ENCODE measurements at places on chromosomes 5 and 9. TPM values are rescaled to one million over a fixed set of nuclear protein-coding genes. Genes with fewer than 3 reads are reported as not detected.

The SOHLH1 gene
- total RNA-seq: not detected

- H3K36me3 ChIP-seq: no peaks in the 10 kb centered on the region
- H3K27me3 ChIP-seq: no peaks in the 10 kb centered on the region
- no peak overlapping the region for H3K27ac ChIP-seq
- no peak for DNase-seq
Observed at GRCh38 chr5:112691339-112691680, 46.4 kb upstream of the APC start.

DNA sequence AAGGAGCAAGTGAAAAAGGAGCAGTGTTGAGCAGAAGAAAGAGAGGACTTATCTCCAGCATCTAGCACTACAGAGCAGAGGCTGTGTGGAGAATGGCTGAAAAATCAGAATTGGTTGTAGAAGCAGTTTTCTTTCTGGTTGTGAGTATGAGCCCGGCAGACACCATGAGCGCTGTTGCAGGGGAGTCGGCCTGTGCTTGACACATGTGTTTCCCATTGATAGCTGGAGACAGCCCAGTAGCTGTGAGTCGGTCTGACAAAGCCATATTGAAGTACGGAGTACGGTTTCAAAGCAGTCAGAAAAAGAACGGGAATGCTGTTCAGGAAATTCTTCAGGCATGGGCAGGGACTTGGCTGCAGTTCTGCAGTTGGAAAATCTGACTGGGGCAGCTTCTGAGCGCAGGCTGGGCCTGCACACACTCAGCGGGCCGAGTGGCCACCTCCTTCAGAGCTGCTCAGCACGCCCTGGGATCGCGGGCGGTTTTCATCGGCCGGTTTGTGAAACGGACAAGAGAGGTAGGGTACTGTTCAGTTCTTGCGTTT lies at the start of gene SGCD:
TSS of gene SGCD (plus strand) at position 447 of the 542 bp plus-strand sequence.
- H3K27me3 ChIP-seq: no peaks in the 10 kb centered on the region
- H3K4me3 ChIP-seq: no peak within 1 kb of the TSS
- H3K27ac ChIP-seq: no peak within 1 kb of the TSS
- no peak for DNase-seq
- H3K4me1 ChIP-seq: peaks cover 9% of the 10 kb centered on the region
- H3K36me3 ChIP-seq: no peaks in the 10 kb centered on the region

DNA sequence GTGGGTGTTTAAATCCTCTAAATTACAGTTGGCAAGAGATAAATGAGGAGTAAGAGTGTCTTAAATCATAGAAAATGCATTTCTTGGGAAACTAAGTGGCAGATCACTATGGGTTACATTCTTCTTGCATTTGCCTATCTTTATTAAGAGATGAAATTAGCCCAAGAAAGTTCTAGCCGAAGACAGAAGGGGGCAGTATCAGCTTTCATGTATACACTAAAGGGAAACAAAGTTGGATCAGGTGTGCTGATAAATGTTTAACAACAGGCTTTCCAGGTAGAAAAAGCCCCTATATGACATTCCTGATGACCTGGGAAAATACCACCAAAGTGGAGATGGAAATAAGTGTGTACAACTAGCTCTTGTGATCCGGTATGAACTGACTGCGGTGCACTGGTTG lies 81.9 kb upstream of the TLR4 start:
- no peak overlapping the region for H3K27ac ChIP-seq
- H3K4me3 ChIP-seq: no peak overlapping the region
- H3K4me1 ChIP-seq: no peaks in the 10 kb centered on the region
- no peak for DNase-seq
- no peaks in the 10 kb centered on the region for H3K27me3 ChIP-seq

The TLE4 gene
- 54.1 TPM for total RNA-seq

DNA sequence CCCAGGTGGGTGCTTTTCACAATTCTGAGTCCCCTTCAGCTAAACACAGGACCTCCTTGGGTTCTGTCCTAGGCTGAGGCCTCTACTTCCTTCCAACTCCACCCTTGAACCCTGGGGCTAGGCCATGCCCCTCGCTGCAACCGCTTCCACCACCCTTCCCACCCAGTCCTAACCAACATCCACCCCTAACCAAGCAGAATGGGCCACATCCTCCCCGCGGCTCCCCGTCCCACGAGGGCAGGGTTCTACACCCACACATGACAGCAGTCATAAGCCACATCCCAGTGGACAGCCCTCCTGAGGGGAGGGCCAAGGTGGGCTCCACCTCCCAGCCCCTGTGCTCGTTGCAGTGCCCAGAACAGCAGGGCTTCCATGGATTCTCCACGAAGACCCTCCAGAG lies 65.8 kb downstream of the SHB start:
- no peak overlapping the region for H3K4me3 ChIP-seq
- H3K4me1 ChIP-seq: peaks cover 15% of the 10 kb centered on the region
- no peaks in the 10 kb centered on the region for H3K36me3 ChIP-seq

- H3K36me3 ChIP-seq: peaks cover 30% of the 10 kb centered on the region
- no peak overlapping the region for H3K4me3 ChIP-seq
- H3K27ac ChIP-seq: peak overlapping the region; percentile 37
- peaks cover 13% of the 10 kb centered on the region for H3K4me1 ChIP-seq
Observed at GRCh38 chr9:112125951-112126388, 49.1 kb downstream of the SUSD1 start.

GRCh38 chr9:127360829-127361228 lies 36.1 kb upstream of the SLC2A8 start:
- H3K36me3 ChIP-seq: no peaks in the 10 kb centered on the region
- H3K4me1 ChIP-seq: no peaks in the 10 kb centered on the region
- DNase-seq: no peak
- H3K27ac ChIP-seq: no peak overlapping the region

The SMAD5 gene
- 91.8 TPM for total RNA-seq

The PCDHB9 gene
- 8.0 TPM for total RNA-seq

DNA sequence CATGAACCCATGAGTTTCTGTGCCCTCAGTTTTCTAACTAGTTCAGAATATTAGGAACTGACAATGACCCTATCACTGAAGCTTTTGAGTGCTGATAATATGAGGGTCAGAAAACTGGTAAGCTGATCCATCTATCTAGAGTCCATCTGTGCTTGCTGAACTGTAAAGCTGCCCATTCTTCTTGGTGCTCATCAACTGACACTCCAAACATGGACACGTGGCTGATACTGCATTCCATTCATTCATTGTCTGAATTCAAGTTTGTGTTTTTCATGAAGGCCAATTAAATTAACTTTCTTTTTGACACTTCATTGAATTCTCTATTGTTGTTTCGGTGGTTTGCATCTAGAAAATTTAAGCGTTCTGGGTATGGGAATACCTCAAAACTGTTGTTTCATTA lies 17.6 kb downstream of the NREP start:
- no peak overlapping the region for H3K27ac ChIP-seq
- no peak overlapping the region for H3K4me3 ChIP-seq
- no peaks in the 10 kb centered on the region for H3K27me3 ChIP-seq
- H3K36me3 ChIP-seq: peaks cover 22% of the 10 kb centered on the region

DNA sequence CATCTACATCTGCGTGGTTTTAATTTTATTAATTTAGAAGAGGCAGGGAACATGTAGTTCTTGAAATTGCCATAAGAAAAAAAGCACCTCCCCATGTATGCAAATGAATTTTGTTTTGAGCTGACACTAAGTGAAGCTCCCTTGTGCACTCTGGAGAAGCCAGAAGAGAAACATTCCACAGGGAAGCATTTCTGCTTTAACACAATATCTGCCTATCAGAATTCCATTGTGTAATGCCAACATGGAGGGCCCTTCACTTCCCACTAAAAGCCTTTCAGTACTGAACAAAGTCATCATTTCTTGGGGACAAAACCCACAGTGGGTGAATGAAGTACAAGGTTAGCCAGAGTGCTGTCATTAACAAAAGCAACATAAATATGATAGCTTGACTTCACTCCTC lies 59.7 kb downstream of the PRELID2 start:
- H3K36me3 ChIP-seq: peaks cover 4% of the 10 kb centered on the region
- no peak for DNase-seq
- H3K4me1 ChIP-seq: no peaks in the 10 kb centered on the region
- H3K4me3 ChIP-seq: no peak overlapping the region

The LURAP1L gene
- total RNA-seq: 11.4 TPM

The CCDC192 gene
- 0.60 TPM for total RNA-seq

The NRG2 gene
- 4.8 TPM for total RNA-seq

GRCh38 chr5:174371600-174372094 lies 326.1 kb downstream of the NSG2 start:
- peak overlapping the region; percentile 22 for H3K27ac ChIP-seq
- peaks cover 25% of the 10 kb centered on the region for H3K27me3 ChIP-seq
- no peaks in the 10 kb centered on the region for H3K36me3 ChIP-seq
- no peak for DNase-seq
- H3K4me3 ChIP-seq: no peak overlapping the region

DNA sequence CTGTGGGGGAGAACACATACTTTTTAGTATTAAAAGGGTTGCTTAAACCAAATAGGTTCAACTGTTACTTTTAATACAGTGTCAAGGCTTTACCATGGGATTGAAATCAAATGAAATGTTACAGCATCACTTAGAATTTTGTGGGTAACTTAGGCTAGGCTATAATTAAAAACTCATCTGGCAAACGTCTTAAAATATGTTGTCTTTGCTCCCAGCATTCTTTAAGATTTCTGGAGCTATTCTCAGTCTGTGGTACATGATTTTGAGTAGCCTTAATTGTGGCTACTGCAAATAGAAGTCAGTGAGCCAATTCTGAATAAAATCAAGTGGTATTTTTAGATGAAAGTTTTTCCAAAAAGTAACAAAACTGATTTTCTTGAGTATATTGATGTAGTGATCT lies 30.7 kb downstream of the UHRF2 start:
- peaks cover 5% of the 10 kb centered on the region for H3K36me3 ChIP-seq
- DNase-seq: no peak
- H3K27ac ChIP-seq: no peak overlapping the region

- no peaks in the 10 kb centered on the region for H3K27me3 ChIP-seq
- H3K4me1 ChIP-seq: peaks cover 17% of the 10 kb centered on the region
- no peak overlapping the region for H3K27ac ChIP-seq
- no peak for DNase-seq
- peaks cover 2% of the 10 kb centered on the region for H3K36me3 ChIP-seq
Observed at GRCh38 chr9:113641100-113641885, 177.8 kb downstream of the RGS3 start.

The FOXD1 gene
- total RNA-seq: 0.19 TPM

GRCh38 chr9:91211919-91212318 lies 149.8 kb downstream of the AUH start:
- peak overlapping the region; percentile 47 for H3K27ac ChIP-seq
- no peaks in the 10 kb centered on the region for H3K27me3 ChIP-seq
- peaks cover 5% of the 10 kb centered on the region for H3K36me3 ChIP-seq
- H3K4me3 ChIP-seq: no peak overlapping the region

- peaks cover 47% of the 10 kb centered on the region for H3K36me3 ChIP-seq
- peaks cover 11% of the 10 kb centered on the region for H3K4me1 ChIP-seq
- no peak overlapping the region for H3K4me3 ChIP-seq
- H3K27me3 ChIP-seq: no peaks in the 10 kb centered on the region
Observed at GRCh38 chr9:131469356-131469755, 33.4 kb upstream of the POMT1 start.

The CRAT gene
- total RNA-seq: 19.0 TPM

DNA sequence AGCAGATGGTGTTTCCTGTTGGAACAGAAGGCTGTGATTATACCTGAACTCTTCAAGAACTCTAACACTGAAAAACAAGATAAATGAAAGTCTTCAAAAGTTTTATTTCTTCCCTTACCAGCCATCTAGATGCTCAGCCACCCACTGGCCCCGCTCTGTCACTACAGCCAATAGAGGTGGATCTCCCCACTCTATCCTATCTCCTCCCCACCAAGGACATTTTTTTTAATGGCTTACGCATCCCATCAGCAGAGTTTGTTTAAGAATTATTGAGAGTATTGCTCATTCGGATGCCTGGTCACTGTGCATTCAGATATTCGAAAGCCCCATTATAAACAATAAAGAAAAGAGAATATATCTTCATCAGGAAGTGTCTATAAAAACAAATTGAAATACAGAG lies 159.4 kb downstream of the RASEF start:
- H3K27ac ChIP-seq: no peak overlapping the region
- H3K27me3 ChIP-seq: no peaks in the 10 kb centered on the region
- DNase-seq: no peak
- H3K4me1 ChIP-seq: no peaks in the 10 kb centered on the region

The FOXD4L5 gene
- total RNA-seq: 0.29 TPM

The QRFP gene
- not detected for total RNA-seq

GRCh38 chr9:101618698-101619097 lies 23.9 kb upstream of the PPP3R2 start:
- H3K4me1 ChIP-seq: peaks cover 8% of the 10 kb centered on the region
- H3K4me3 ChIP-seq: no peak overlapping the region
- H3K36me3 ChIP-seq: no peaks in the 10 kb centered on the region
- no peaks in the 10 kb centered on the region for H3K27me3 ChIP-seq
- DNase-seq: no peak
- H3K27ac ChIP-seq: no peak overlapping the region

DNA sequence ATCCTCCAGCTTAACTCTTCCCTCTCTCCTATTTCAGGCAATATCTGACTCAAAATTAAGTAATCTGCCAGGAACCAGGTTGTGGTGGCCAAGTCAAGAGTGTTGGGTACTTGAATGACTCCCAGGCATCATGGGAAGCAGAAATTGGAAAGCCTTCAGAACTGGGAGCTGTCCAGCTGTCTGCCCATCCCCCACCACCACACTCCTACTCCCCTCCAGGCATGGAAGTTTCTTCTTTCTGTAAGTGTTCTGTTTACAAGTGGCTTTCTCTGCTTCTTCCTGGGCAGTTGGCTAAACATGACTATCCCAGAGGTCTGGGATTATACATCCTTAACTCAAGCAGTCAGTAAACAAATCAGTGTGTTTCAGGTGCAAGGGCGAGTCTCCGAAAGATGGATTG lies 14.6 kb upstream of the PBX3 start:
- no peaks in the 10 kb centered on the region for H3K4me1 ChIP-seq
- H3K27me3 ChIP-seq: peaks cover 19% of the 10 kb centered on the region
- no peak for DNase-seq
- H3K4me3 ChIP-seq: no peak overlapping the region
- H3K36me3 ChIP-seq: no peaks in the 10 kb centered on the region

DNA sequence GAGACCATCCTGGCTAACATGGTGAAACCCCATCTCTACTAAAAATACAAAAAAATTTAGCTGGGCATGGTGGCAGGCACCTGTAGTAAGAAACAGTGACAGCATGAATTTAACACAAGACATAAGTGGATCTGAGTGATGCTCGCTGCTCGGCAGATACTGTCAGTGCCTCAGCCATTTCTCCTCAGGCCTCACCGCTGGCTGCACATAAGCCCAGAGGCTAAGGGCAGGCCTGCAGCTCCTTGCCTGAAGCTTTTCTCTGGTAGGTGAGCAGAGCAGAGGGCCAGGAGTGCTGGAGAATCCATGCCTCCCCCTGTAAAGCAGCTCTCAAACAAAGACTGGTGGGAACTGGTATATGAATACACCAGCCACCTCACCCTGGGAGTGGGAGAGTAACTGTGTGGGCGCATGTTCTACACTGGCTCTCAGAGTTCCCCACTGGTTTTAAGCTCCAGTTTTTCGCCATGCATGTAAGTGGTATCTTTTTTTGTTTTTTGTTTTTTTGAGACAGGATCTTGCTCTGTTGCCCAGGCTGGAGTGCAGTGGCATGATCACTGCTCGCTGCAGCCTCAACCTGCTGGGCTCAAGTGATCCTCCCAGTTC lies 10.3 kb upstream of the CD72 start:
- H3K36me3 ChIP-seq: no peaks in the 10 kb centered on the region
- H3K4me3 ChIP-seq: no peak overlapping the region
- no peak overlapping the region for H3K27ac ChIP-seq
- peaks cover 3% of the 10 kb centered on the region for H3K27me3 ChIP-seq

The CBY3 gene
- not detected for total RNA-seq

- peak overlapping the region; percentile 4 for H3K27ac ChIP-seq
- no peak for DNase-seq
- no peaks in the 10 kb centered on the region for H3K27me3 ChIP-seq
- no peak overlapping the region for H3K4me3 ChIP-seq
- H3K4me1 ChIP-seq: peaks cover 17% of the 10 kb centered on the region
Observed at GRCh38 chr9:20790721-20791120, 106.7 kb downstream of the FOCAD start.

All from progenitor cell of endocrine pancreas (in vitro differentiated cells).